Hepatocyte (in vitro differentiated cells): ENCODE measurements at places on chromosomes 2 and 18. TPM values are rescaled to one million over a fixed set of nuclear protein-coding genes. Genes with fewer than 3 reads are reported as not detected.

- peak; percentile 70 for DNase-seq
Measured at GRCh38 chr18:70421471-70422390, 132.9 kb downstream of the SOCS6 start.

- peak; percentile 85 for DNase-seq
Measured at GRCh38 chr2:219298759-219299371, 10.3 kb downstream of the PTPRN start.

DNA sequence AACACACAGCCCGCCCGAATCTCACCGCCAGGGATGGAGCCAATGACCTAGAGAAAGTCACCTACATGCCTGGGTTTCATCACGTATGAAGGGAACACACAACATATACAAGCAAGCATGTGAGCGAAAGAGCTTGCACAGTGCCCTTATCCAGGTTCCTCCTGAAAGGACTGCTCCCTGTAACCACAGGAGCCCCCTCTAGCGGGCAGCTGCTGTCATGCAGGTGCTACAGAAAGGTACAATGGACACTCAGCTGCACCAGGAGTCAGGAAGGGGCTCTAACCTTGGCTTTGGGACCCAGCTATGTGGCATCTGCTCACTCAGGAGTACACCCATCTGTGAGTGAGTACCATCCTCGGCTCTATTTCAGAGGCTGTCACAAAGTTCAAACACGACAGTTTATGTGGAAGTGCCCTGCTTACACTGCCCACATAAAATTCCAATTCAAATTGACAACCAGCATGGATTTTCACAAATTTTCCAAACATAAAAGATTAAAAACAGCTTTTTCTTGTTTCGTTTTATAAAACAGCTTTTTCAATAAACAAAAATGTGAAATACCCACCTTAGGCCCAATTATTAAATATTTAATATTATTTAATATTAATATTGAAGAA is 3.5 kb downstream of the NDUFA10 start:
- DNase-seq: peak; percentile 88

WDSUB1 gene
- 18.6 and 22.3 TPM in 2 replicates for polyA plus RNA-seq

- DNase-seq: no peak
Measured at GRCh38 chr2:180970016-180970415, 10.4 kb upstream of the UBE2E3 start.

DNA sequence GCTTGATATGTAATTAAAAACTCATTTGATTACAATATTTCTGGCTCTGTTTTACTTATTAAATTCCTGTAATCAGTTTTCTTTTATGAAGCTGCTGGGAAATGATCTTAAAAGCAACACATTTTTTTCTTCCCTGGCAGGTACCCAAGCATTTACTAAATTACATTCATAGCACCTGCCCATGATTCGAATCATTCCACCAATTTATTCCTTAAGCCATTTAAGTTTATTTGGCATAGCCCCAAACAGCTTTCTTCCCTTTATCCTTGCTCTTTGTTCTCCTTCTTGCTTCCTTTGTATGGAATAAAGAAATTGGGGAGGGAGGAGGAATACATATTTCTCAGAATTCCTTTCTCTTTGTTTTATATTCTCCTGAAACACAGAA is 241.3 kb downstream of the AGPS start:
- DNase-seq: no peak

BCL11A gene
- 18.4 and 22.6 TPM in 2 replicates for polyA plus RNA-seq

DNA sequence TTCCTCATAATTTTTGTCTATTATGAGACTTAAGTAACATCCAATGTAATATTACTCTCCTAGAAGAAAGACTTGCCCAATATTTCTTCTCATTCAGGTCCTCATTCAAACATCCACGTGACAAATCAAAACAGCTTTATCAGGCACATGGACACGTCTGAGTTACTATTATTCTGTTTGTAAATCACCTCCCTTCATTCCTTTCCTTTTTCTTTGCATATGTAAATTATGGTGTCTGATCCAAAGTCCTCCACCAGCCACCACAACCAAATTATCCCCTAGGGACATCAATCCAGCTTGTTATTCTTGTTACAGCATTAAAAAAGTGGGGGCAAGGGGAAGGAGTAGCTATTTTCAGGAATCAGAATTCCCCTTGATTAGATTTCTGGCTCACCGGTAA is 7.1 kb downstream of the TMEM163 start:
- no peak for DNase-seq

DNA sequence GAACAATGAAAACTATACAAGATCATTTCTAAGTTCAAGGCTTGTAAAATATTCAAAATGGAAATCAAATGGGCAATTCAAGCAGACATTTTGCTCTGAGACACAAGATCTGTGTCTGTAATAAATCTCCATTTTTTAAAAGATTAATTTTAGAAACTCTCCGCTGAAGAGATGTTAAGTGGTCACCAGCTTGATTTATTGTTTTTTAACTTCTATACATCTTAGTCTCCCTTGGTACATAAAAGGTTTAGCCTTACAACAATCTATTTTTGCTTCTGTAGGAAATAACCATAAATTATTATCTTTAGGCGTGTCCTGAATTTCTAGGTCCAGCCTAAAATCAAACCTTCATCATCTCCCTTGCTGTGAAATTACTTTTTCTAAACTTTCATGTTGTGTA is 553.6 kb downstream of the NRXN1 start:
- no peak for DNase-seq

DNA sequence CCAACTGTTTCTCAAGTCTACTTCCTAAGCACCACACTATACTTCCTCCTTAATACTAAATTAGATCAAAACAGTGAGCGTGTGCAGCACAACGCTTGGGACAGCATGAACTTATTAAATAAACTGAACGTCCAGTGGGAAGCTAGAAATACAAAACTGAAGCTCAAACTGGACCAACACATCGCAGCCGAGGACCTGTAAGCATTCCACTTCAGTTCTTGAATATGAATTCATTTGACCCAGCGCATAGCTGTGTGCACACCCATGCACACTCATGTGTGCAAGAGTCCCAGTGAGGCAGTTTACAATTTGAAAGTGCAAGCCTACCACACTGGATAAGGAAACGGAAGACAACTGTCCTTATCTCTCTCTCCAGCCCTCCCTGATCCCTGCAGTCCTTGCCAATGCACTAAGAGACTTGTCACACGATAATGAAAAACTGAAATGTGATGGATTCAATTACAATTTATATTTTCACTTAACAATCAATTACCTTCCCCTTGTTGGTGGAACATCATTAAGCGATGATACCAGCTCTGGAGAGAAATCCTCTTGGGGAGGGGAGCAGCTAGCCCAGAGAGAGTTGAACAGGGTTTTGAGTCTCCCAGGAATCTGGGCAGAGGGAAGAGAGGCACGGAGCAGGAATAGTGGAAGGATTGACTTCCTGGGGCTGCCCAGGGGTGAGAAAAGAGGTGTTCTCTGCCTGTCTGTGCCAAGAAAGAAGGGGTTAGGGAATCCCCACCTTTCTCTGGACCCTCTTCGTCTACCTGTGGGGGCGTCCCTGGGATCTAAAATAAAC is 186.5 kb upstream of the KLHL29 start:
- DNase-seq: no peak

GRCh38 chr2:197399887-197400540 is 34.8 kb downstream of the SF3B1 start:
- no peak for DNase-seq

GRCh38 chr2:62303788-62304187 is 107.9 kb downstream of the B3GNT2 start:
- DNase-seq: no peak

DNA sequence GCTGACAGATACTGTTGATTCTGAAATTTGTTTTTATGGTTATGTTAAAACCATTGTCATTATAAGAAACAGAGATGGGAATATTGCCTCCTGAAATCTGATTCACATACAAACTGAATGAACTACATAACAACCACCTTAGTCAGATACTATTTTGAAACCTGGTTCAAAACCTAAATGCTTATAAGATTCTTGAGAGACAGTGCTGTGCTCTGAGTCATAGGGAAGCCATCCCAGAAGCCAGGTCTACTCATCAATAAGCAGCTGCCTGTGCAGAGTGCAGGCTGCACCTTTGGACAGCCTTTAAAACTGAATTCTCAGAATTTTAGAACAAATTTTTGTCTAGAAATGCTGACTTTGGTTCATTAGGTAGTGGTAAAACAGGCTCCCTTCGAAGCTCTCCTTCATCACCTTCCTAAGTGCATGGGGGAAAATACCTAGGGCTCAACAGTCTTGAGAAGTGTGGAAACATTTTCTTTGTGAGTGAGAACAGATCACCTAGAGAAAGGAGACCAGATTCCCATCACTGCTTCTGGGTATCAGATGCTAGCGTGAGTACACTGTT is at the start of gene SERPINB7:
SERPINB7 (plus strand) TSS at position 253 of the 565 bp plus-strand sequence. CDS start 6,955 bp downstream, outside the sequence.
- peak; percentile 9 for DNase-seq

GRCh38 chr2:147531269-147531668 is 313.6 kb upstream of the ACVR2A start:
- DNase-seq: no peak
